Esophagus squamous epithelium (tissue), 5 donors: ENCODE measurements at places on chromosomes 6 and 20.

GRCh38 chr6:170404036-170404435 is 97.5 kb downstream of the FAM120B start:
- DNase-seq: no peak

- DNase-seq: no peak
These were observed 61.5 kb downstream of the KCNS1 start for GRCh38 chr20:45039475-45039820.

GRCh38 chr6:96925290-96925687 is 761 bp downstream of the KLHL32 start:
- no peak for DNase-seq

GRCh38 chr6:168042426-168043192 is 36.4 kb downstream of the FRMD1 start:
- no peak for DNase-seq

GRCh38 chr6:39698789-39699188 is 26.4 kb downstream of the KIF6 start:
- DNase-seq: no peak

GRCh38 chr6:132684272-132684671 is 25.3 kb upstream of the TAAR1 start:
- DNase-seq: no peak

GRCh38 chr6:13697857-13698256 is 13.8 kb downstream of the RANBP9 start:
- no peak for DNase-seq

- no peak for DNase-seq
These were observed 15.4 kb downstream of the SYNJ2 start for GRCh38 chr6:157996918-157997702.

DNA sequence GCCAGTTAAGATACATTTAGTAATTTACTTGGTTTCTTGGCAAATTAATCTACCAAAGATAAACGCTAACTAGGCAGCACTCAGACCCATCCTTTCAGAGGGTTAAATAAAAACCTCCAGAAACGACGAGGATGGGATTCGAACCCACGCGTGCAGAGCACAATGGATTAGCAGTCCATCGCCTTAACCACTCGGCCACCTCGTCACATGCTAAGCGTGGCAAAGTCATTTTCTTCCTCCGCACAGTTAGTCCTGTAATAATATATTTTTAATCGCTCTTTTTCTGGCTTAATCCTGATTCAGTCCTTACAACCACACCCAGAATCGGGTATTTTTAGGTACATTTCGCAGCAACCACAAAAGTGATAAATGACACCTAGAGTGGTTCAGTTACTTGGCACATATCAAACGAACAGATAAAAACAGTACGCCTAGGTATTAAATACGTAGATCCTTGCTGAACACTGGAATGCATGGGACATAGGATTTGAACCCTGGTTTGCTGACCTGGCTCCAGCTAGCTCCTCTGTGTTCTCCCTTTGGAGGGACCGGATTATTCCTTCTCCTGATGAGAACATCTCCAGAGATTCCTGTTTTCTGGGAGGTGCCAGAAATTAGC is 71.6 kb downstream of the GPX5 start:
- DNase-seq: no peak

DNA sequence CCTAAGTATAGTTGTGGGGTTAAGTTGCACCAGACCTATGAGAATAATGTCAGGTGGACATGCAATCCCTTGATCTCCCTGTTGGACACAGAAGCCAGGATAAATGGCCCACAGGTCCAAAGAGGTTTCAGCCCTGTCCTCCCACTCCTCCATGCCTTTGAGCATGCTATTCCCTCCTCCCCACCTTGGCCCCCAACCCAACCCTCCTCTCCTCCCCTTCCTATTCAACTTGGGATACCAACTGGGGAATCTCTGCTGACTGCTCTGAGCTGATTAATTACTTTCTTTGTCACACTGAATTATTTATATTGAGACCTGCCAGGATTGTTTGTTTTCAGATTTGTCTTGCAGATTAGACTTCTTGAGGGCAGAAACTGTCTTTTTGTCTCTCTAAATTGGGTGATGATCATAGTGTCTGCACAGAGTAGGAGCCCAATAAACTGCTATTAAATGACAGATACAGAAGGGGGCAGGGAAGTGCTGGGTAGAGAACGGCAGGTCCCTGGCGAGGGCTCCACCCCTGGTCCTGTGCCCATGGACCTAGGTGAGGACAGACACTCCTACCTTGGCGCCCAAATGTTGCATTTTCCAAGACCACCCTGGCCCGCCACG is 120.9 kb downstream of the UNC5CL start:
- no peak for DNase-seq

GRCh38 chr6:161109366-161109765 is 117.8 kb downstream of the MAP3K4 start:
- DNase-seq: no peak

DNA sequence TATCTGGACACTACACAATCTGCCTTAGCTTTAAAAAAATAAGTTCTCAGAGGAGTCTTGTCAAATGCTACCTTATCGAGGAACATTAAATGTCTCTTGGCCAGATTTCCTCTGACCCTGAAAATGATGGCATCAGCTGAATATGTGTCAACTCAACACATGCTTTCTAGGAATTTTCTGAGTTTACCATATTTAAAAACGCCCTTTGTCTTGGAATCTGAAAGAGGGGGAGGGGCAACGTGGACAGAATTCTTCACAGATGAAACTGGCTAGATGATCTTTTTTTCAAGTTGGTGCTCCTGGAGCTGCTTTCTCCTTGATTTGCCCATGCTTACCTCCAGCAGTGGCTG is 5.1 kb downstream of the SOX4 start:
- DNase-seq: no peak

GRCh38 chr6:131861381-131861780 is 53.6 kb downstream of the ENPP1 start:
- no peak for DNase-seq

- no peak for DNase-seq
These were observed 26.8 kb downstream of the REV3L start for GRCh38 chr6:111456208-111456607.

DNA sequence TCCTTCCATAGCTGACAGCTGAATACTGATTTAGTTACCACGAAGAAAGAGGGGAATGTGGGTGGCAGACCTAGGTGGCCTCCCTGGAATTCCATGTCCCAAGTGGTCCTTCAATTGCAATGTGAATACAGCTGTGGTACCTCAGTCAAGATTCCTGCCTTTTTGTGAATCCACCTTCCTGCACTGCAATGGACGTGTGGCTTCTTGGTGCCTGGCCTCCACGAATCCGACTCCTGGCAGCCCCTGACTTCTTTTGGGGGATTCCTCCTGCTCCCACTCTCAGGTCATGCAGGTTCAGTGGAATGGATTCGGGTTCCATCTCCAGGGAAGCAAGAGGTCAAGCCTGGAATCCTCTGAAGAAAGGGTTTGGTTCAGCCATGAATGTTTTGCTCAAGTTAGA is 117.8 kb downstream of the DACT2 start:
- DNase-seq: no peak

DNA sequence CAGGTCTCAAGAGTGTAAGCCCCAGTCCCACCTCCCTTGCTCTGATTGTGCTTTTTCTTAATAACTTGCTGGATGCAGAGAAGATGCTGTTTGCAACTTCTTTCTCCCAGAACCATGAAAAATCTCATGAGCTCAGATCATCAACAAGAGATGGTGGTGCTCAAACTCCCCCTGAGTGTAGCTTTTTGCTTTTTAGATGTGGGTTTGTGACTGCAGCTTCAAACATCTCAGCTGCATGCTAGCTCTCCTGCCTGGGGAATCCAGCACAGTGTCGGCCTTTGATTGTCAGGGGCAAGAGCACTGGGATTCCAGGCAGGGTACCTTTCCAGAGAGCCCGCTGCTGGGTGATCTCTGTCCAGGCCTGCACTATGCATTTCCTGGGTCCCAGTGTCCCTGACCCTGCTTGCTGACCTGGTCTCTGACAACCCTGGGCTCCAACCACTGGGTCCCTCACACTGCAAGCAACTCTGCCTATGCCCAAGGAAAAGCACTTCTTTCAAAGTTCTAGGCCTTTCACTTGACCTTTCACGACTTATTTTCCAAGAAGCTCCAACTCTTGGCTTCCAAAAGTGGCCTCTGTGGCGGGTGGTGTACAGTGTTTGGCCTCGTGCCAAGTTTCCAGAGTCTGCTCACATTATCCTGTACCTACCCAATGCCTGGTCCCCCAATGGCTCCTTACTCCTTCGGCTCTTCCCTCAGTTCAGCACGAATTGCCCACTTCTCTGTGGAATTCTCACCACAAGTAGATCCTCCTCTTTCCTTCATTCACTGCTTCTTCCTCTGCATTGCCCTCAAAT is 69.7 kb upstream of the LY86 start:
- DNase-seq: no peak

- DNase-seq: no peak
These were observed 37.5 kb downstream of the YTHDF1 start for GRCh38 chr20:63178446-63178820.

GRCh38 chr6:93307505-93308409 is 111.6 kb downstream of the EPHA7 start:
- DNase-seq: no peak

DNA sequence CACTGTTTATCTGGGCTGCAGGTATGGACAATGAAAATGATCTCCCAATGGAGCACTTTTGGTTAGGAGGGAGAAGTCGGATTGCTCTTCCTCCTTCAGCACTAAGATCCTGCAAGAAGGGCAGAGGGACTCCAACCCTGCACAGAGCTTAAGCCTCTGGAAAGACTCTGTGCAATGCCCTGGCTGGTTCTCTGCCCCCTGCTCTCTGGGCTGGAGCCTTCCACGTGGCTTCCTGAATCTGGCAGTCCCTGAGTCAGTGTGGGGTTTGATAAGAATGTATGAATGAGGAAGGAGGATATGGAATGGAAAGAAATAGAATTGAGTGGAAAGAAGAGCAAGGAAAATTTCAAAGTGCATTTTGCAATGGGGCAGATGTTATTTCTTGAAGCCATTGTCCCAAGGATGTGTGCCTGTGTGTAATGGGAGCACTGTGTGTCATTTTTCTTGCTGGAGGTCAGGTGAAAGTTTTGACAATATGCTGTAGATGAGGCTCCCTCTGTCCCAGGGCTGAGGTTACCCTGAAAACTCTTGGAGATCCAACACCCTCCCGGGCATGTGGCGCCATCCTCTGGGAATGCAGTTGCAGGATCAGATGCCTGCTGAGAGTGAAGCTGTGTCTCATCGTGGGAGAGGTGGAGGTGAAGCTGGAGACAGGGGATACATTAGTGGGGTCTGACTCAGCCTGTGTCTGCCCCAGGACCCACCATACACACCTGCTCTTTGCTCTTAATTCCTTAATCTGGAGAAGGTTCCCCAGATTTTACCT is 16.3 kb upstream of the CST9L start:
- DNase-seq: no peak

- no peak for DNase-seq
These were observed 63.7 kb upstream of the PTPN1 start for GRCh38 chr20:50446351-50447101.

- DNase-seq: no peak
These were observed 42.6 kb upstream of the APCDD1L start for GRCh38 chr20:58557733-58558342.

GRCh38 chr6:11747021-11747420 is 31.6 kb downstream of the ADTRP start:
- no peak for DNase-seq

DNA sequence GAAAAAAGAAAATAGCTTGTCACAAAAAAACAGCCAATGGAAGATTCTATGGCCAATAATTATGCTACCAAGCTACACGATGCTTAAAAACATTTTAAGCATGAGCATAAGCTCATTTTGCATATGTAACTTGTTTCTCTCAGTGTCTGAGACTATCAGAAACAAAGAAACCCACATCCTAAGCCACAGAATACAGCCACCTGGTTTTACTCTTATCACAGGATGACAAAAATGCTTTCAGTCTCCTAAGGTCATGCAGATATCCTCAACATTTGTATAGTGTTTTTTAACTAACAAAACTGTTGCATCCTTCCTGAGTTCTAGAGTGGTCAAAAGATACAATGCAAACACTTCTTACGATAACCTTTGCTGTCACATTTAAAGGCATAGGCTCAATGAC is 172.1 kb upstream of the RUNX2 start:
- no peak for DNase-seq

GRCh38 chr20:58303547-58303946 is 6.0 kb upstream of the RAB22A start:
- no peak for DNase-seq

- no peak for DNase-seq
These were observed 308.3 kb upstream of the ADGRB3 start for GRCh38 chr6:68326762-68327161.

GRCh38 chr20:38426006-38426897 is 8.9 kb downstream of the SNHG17 start:
- DNase-seq: no peak

DNA sequence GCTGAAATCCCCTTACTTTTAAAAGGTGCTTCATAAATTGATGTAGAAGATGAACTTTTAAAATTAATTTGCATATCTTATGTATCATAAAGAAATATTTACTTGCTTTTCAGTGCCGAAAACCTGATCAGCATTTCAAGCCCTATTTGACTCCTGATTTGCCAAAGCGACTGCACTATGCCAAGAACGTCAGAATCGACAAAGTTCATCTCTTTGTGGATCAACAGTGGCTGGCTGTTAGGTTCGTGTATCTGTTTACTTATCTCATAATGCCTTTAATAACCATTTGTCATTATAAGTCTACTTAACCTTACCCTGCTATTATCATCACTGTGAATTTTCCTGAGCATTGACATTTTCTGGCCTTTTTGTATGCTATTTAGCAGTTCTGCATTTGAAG is 7.8 kb downstream of the OR2A4 start:
- no peak for DNase-seq

- no peak for DNase-seq
These were observed 221.9 kb upstream of the CDH4 start for GRCh38 chr20:61030130-61030529.

DNA sequence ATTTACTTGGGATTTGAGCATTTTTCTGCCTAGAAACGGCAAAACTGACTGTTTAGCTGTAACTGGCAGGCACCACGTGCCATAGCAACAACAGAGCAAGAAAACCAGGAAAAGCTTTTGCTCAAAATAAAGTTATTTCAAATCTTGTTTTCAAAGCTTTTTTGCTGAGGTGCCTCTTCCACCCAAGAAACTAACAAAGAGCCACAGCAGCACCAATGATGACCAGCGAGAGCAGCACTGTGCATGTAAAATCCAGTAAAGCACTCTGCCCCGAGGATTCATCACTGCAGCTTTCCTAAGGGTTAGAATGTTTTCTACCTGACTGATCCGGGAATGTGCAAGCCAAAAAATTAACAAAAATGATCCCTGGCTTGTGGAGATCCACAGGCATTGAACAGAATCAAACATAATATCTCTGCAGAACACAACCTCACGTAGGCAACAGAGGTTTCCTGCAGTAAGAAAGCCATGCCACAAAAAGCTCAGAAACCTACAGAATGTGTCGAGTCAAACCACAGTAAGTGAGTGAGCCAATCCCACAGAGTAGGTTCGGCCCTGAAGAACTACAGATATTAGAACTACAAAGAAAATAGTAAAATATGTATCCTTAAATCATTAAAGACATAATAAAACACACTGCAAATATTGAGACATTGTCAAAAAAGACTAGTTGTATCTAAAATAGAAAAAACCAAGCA is 7.4 kb upstream of the ULBP3 start:
- no peak for DNase-seq

DNA sequence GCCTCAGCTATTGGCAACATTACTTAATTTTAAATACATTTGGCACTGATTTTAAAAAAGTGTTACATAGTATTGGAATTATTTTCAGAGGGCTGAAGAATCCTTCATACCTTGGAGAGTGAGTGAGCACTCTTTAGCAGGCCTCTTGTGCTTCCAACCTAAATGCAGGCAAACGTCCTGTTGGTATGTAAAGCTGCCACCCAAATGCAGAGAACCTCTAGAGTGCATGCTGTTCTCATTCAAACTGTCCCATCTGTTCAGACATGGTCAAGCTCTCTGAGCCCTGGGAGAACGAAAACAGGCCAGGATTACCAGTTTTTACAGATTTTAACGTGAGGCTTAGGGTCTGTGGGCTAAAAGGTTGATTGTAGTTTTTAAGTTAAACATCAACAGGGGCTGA is 378.0 kb upstream of the FLRT3 start:
- no peak for DNase-seq
